ENCODE measurements at places on chromosomes 11 and 22. TPM values are rescaled to one million over a fixed set of nuclear protein-coding genes. Genes with fewer than 3 reads are reported as not detected.

- DNase-seq: no peak
- H3K36me3 ChIP-seq: no peaks in the 10 kb centered on the region
- H3K27ac ChIP-seq: no peak overlapping the region
- H3K4me3 ChIP-seq: no peak overlapping the region
- no peaks in the 10 kb centered on the region for H3K4me1 ChIP-seq
Measured at GRCh38 chr11:103939694-103940093, 96.7 kb upstream of the DDI1 start.

- peaks cover 89% of the 10 kb centered on the region for H3K4me1 ChIP-seq
- H3K27me3 ChIP-seq: no peaks in the 10 kb centered on the region
- H3K36me3 ChIP-seq: no peaks in the 10 kb centered on the region
- no peak overlapping the region for H3K4me3 ChIP-seq
Measured at GRCh38 chr11:1300569-1301187, 8.8 kb downstream of the TOLLIP start.

GRCh38 chr22:38026130-38027111 lies 30.8 kb upstream of the PICK1 start:
- DNase-seq: no peak
- H3K27me3 ChIP-seq: no peaks in the 10 kb centered on the region
- no peak overlapping the region for H3K27ac ChIP-seq
- H3K36me3 ChIP-seq: no peaks in the 10 kb centered on the region

GRCh38 chr11:122337241-122337640 lies 221.2 kb upstream of the BLID start:
- no peaks in the 10 kb centered on the region for H3K27me3 ChIP-seq
- DNase-seq: no peak
- H3K27ac ChIP-seq: no peak overlapping the region
- no peaks in the 10 kb centered on the region for H3K4me1 ChIP-seq

DNA sequence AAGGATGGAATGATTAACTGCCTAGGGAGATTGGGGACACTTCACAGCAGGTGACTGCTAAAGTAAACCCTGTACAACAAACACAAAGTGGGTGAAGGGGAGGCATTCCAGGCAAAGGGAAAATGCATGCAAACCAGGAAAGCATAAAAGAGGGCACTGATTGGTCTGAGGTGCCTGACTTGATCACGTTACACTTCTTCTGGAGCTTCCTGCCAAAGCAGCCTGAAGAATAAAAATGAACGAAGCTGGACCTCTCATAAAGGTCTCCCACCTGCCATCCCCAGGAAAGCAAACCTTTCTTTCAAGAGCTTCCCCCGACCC lies 46.7 kb upstream of the SCUBE2 start:
- no peaks in the 10 kb centered on the region for H3K27me3 ChIP-seq
- H3K4me1 ChIP-seq: peaks cover 42% of the 10 kb centered on the region
- no peaks in the 10 kb centered on the region for H3K36me3 ChIP-seq
- H3K27ac ChIP-seq: peak overlapping the region; percentile 73
- H3K4me3 ChIP-seq: no peak overlapping the region

DNA sequence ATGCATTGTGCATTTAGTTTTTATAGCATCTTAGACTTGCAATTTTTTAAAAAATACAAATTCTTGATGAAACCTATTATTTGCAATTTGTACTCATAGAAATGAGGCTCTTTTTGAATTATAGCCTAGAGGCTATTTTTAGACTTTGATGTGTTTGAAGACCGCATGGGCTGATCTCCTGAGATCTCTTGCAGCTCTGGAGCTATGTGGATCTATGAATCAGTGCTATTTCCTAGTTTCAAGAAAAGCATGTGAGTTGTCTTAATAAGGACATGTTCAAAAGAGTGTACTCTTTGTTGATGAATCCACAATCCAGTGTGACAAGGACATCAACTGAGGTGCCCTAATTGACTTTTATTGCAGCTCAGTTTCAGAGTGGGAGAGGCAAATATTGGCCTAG lies 620.5 kb downstream of the ETS1 start:
- H3K4me3 ChIP-seq: no peak overlapping the region
- no peaks in the 10 kb centered on the region for H3K36me3 ChIP-seq
- no peak overlapping the region for H3K27ac ChIP-seq
- DNase-seq: no peak
- H3K4me1 ChIP-seq: no peaks in the 10 kb centered on the region

DNA sequence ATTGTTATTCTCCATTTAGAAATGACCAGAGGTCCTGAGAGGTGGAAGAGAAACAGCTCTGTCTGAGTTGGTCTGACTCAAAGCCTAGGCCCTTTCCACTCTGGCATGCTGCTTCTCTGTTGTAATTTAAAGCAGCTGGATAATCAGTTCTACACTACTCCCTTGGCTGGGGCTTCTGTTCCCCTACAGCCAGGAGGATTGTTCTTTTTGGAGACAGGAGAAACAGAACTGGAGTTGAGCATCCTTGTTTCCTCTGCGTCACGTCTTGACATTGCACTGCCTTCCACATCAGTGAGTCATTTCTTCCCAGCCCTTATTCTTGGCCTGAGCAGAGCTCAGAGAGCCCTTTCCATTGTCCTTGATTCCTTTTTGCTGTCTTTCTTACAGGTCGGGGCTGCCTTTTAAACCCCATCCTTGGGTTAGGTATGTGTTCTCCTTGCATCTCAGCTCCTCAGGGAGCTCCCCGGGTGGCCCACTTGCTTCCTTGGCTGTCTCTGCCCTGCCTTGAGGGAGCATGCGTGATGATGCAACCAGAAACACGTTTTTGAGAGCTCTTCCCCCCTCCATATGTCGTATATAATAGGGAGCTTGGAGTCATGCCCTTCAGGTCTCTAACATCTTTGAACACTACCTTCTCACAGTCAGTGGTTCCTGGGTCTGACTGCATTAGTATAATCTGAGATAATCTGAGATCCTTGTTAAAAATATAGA lies 35.7 kb downstream of the CYB5R2 start:
- H3K4me3 ChIP-seq: no peak overlapping the region
- H3K27ac ChIP-seq: no peak overlapping the region
- no peaks in the 10 kb centered on the region for H3K4me1 ChIP-seq

- no peak for DNase-seq
- no peaks in the 10 kb centered on the region for H3K4me1 ChIP-seq
- no peaks in the 10 kb centered on the region for H3K36me3 ChIP-seq
- H3K27ac ChIP-seq: no peak overlapping the region
- H3K4me3 ChIP-seq: no peak overlapping the region
- H3K27me3 ChIP-seq: no peaks in the 10 kb centered on the region
Measured at GRCh38 chr22:32024796-32025195, 18.3 kb upstream of the SLC5A1 start.

GRCh38 chr11:66318600-66318970 lies 1.7 kb upstream of the CD248 start:
- no peak overlapping the region for H3K4me3 ChIP-seq
- H3K4me1 ChIP-seq: peaks cover 5% of the 10 kb centered on the region
- H3K36me3 ChIP-seq: no peaks in the 10 kb centered on the region
- no peak overlapping the region for H3K27ac ChIP-seq
- DNase-seq: no peak

DNA sequence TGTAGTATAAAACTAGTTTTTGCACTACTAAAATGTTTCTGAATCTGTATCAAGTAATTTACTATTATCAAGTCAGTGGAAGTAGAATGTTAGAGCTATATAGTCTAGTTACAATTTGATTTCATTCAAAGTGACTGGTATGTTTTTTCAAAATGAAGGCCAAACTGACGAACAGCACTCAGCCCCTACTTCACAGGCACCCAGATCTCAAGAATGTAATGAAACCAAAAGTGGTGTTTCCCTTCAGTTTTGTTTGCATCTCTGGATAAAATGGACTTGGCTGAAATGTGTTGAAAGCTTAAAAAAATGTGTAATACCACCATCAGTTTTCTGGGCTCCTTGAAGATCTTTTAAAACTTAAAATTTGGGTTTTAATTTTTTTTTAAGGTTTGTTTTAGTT lies 46.4 kb downstream of the QSER1 start:
- H3K4me1 ChIP-seq: no peaks in the 10 kb centered on the region
- no peaks in the 10 kb centered on the region for H3K27me3 ChIP-seq
- no peak overlapping the region for H3K4me3 ChIP-seq
- H3K27ac ChIP-seq: no peak overlapping the region

CAT gene
- total RNA-seq: 98.8 TPM

MS4A15 gene
- total RNA-seq: not detected

TSGA10IP gene
- total RNA-seq: not detected

PRAME gene
- total RNA-seq: not detected

CHEK1 gene
- total RNA-seq: 1.8 TPM

GLYAT gene
- not detected for total RNA-seq

SLC15A3 gene
- 2.0 TPM for total RNA-seq

CCDC81 gene
- 0.52 TPM for total RNA-seq
